ENCODE measurements at places on chromosomes 7 and 10.

DNA sequence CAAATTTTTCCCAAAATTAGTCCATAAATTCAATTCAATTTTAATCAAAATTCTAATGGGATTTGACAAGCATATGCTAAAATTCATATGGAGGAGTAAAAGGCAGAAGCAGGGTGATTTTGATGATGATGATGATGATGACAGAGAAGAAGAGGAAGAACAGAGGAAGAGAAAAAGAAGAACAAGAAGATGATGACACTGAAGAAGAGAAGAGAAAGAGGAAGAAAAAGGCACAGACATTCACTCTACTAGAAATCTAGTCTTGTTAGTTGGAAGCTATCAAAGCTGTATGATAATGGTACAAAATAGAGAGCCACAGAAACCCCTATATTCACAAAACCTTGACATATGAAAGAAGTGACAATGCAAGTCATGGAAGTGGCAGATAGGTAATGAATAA, 157.9 kb downstream of the ELMO1 start:
- no peak for DNase-seq

DNA sequence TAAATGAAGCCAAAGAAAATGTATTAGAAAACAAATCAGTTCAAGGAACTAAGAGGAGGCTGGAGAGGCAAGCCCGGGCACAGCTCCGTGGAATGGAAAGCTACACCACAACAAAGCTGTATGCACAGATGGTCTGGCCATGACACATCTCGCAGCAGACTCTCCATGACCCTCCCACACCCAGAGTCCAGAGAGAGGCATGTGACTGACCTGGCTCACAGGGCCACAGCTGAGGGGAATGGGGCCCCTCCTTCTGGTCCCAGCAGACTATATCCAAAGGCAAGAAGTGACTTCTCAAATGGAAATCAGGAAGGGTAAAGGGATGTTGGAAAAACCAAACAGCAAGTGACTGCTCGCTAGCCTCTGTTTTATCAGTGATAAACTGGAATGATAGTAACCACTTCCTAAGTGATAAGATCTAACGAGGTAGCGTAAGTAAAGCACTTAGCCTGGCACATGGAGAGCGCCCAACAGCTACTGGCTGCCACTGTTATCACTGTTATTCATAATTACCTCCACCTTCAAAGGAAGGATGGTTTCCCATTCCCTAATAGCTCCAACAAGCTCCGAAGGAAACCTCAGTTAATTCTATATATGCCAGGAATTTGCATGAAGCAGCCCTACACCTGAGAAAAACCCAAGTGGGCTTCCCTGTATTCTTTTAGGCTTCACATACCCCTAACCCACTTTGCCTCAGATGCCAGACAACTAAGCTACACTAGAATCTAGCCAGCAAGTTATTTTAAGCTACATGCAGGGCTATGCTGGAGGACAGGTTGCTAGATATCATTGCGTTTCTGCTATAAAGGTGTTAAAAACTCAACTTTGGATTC, 8.4 kb downstream of the OSBPL3 start:
- no peak for DNase-seq

DNA sequence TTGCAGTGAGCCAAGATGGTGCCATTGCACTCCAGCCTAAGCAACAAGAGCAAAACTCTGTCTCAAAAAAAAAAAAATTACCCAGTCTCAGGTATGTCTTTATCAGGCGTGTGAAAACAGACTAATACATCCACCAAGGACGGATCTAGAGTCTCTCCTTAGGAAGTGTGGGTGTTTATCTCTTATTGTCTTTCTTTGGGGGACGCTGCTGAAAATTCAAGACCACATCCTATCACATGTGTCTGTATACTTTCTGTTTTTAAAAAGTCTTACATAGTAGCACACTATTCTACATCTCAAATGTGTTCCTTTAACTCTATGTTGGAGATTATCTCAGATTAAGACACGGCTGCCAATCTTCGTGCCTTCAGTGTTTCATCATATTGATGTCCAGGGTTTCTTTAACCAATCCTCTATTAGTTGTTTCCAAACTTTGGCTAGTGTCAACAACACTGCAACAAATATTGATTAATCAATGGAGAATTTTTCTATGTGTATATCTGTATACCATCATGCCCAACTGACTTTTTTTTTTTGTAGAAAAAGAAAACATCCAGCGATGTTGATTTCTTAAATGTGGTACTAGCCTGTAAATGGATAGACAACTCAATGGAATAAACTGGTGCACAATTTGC, 92.3 kb upstream of the KDM7A start:
- no peak for DNase-seq

- no peak for DNase-seq
Observed at GRCh38 chr7:70104243-70104642, 506.0 kb downstream of the AUTS2 start.

GRCh38 chr7:31825576-31825975, 138.6 kb downstream of the PPP1R17 start:
- no peak for DNase-seq

DNA sequence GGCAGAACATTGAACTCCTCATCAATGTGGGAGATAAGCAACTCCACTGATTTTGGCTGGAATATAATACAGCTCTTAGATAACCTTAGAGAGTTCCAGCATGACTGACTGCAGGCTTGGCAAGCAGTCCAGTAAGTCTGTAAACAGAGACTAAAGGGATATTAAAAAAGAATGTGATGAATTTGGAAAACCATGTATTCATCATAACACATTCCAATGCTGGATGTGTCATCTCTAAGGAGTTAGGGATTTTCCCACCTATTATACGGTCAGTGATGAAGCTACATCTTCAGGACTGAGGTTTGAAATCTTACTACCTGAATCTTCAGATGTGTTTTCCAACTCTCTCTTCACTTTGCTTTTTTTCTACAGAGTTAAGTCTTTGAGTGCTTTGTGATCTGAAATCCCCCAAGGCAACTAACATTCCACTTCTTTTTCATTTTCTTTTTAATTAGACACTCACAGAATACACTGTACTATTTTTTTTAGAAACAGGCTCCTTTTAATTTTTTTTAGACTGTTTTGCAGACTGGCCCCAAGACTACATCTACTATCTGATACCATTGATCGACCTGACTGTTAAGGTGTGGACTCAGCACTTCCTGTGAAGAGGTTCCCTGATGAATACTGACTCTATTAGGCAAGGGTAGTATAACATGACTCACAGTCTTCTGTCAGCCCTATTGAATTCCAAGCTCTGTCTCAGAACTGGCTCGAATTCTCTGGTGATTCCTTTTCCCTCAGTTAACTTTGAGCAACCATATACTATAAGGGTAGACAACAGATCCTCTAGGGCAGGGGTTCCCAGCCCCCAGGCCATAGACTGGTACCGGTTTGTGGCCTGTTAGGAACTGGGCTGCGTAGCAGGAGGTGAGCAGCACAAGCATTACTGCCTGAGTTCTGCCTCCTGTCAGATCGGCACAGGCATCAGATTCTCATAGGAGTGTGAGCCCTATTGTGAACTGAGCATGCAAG, 678.2 kb downstream of the GRM8 start:
- DNase-seq, result no peak

- DNase-seq, result no peak
Observed at GRCh38 chr7:84629216-84629615, 434.6 kb upstream of the SEMA3A start.

DNA sequence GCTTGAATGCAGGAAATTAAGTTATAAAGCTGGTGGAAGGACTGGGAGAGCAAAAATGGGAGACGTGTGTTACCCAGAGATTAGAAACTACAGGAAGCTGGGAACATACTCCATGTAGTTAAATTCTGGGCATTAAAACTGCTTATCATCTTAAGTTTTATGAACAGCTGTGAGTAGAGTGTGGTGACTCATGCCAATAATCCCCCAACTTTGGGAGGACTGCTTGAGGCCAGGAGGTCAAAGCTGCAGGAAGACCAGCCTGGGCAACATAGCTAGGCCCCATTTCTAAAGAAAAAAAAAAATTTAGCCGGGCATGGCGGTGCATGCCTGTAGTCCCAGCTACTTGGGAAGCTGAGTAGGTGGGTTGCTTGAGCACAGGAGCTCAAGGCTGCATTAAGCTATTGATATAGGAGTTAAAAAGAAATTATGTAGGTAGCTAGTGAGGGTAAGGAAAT, 56.2 kb upstream of the SEPHS1 start:
- DNase-seq, result no peak

DNA sequence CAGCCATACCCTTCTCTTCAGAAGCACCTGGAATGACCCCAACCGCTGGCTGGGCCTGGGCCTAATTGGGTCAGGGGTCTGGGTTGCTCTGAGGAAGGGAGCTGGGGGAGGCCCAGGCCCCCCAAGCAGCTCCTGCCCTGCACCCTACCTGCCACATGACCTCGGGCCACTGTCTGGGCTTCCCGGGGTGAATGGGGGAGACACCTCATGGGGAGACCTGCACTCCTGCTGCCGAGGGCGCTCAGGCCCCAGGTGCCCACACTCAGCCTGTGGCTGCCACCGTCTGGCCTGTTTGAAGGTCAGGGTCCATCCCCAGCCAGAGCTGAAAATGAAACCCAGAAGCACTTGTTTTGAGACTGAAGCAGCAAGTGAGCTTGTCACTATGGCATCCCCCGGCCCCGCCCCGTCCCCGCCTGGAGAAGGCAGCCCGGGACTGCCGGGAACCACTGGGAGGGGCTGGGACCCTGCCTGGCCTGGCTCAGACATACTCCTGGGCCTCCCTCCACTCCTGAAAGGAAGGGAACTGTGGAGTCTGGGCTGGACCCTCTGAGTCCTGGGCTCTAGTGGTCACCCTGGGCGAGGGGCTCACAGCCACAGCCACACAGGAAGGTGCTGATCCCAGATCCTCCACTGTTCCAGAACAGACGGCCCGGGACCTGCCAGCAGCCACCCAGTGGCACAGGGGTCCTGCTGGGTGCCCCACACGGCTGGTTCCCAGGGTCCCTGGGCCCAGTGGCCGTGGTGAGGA, 7.4 kb upstream of the MICALL2 start:
- DNase-seq, result no peak

DNA sequence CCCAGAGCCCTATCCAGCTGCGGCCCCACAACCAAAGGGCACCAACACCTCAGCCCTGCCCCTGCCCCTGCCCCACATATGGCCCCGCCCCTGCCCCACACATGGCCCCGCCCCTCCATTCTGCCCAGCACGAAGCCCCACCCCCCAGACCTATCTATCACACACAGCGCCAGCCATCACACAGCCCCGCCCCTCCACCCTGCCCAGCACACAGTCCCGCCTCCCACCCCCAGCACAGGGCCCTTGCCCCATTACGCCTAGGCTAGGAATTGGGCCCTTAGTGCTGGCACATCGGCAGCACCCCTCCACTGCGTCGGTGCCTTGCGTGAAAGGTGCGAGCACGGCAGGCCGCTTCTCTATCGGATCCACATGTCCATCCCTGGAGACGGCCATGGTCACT, 126.8 kb downstream of the MAD1L1 start:
- DNase-seq, result no peak
